ENCODE measurements at places on chromosomes 1 and 21. TPM values are rescaled to one million over a fixed set of nuclear protein-coding genes. Genes with fewer than 3 reads are reported as not detected.

Gene FBXO28
- total RNA-seq = 26.5 TPM

Gene ADPRS
- 18.6 TPM for total RNA-seq

Gene SYT11
- 23.9 TPM for total RNA-seq

Gene NR0B2
- total RNA-seq = not detected

DNA sequence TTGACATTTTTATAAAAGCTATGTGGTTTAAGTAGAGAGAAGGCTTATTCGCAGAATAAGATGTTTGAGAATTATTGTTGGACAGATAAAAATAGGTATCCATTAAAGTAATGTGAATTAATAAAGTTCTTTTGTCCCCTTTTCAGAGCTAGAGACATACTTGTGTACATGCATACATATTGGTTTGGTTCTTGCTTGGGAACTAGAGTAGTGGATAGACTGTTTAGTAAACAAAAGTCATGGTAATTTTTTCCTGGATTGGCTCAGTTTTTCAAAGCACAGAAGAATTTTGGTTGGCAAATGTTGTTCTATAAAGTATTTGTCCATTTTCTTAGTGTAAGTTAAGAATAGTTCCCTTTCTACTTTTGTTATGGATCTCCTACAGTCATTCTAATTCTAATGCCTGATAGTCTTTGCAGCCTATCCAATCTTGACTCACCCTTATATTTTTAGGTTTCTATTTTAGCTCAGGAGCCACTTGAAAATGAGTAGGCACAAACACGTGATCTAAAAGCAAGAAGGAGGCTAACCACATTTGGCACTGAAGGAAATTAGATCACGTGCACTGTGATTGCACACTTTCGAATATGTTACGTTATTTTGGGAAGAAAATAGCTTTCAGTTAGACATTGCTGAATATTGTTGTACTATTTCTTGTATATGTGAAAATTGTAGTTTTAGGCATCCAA lies 47.0 kb downstream of the RABGAP1L start:
- DNase-seq = no peak

DNA sequence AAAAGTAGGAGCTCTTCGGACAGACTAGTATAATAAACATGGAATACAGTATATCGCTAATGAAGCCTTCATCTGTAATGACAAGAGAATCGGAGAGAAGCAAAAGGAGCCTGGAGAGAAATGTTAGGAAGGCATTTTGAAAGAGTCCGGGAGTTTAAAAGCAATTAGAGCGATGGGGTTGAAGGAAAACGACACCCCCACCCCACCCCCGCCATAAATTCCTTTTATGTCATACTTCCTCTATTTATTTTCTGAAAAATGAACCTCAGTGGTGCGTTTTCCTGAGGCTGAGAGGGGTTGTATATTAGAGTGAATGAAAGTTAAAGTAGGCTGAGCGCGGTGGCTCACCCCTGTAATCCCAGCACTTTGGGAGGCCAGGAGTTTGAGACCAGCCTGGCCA lies 635 bp upstream of the APH1A start:
- DNase-seq = no peak

GRCh38 chr1:12087797-12088314 lies 24.8 kb downstream of the TNFRSF8 start:
- DNase-seq = peak; percentile 62

GRCh38 chr1:228825840-228826484 lies 90.7 kb downstream of the RHOU start:
- no peak for DNase-seq

DNA sequence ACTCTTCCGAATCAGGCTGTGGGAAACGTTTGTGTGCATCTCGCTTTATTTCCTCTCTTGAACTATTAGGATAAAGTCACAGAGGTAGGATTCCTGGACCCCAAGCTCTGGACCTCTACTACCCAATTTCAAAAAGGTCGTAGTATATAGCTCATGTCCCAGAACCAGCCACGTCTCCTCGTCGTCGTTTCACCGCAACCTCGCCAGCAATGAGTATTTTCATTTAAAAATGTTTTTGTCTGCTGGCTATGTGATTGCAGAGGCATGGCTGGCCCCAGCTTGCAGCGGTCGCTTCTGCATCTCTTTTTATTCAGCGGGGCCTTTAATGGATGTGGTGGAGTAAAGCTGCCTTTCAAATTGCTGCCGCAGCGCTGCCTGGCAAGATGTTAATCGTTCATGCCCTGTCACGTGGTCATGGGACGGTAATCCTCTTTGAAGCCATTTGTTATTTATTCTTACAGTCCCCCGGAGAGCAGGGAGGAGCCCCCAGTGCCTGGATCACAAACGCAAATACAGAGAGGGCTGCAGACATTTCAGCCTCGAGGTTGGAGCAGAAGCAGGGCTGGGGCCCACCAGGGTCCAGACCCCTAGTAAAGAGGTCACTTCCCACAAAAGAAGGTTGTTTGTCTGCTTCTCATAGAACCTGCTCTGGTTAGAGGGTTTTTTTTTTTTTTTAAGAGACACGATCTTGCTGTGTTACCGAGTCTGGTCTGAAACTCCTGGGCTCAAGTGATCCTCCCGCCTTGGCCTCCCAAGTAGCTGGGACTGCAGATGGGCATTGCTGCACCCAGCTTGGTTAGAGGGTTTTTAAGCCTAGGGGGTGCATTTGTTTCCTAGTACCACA lies 11.6 kb upstream of the NPHP4 start:
- peak; percentile 60 for DNase-seq

DNA sequence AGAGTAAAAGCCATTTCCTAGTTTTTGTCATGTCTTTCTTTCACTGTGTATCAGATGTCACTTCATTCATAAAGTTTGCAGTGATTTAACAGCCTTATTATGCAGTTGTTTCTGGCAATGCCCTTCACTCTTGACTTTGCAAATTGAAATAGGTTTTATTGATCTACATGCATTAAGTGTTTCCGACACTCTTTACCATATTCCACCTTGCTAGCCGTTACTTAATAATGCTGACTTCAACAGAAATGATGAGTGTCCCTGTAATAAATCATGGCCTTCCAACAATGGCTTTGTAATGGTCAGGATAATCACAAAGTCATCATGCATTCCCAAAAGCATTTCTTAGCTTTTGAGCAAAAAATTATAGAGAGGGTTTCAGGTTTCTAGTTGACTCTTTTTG lies 236.8 kb upstream of the FMN2 start:
- DNase-seq = no peak

DNA sequence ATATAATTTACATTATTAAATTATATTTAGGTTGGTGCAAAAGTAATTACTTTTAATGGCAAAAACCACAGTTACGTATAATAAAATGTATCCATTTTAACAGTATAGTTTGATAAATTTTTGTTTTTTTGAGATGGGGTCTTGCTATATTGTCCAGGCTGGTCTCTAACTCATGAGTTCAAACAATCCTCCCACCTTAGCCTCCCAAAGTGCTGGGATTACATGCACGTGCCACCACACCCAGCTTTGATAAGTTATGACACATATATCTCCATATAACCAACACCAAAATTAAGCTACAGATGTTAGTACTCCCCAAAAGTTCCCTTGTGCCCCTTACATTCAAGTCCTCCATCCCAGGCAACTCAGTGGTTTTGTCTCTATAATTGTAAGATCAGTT lies 163.1 kb downstream of the SMYD3 start:
- no peak for DNase-seq

DNA sequence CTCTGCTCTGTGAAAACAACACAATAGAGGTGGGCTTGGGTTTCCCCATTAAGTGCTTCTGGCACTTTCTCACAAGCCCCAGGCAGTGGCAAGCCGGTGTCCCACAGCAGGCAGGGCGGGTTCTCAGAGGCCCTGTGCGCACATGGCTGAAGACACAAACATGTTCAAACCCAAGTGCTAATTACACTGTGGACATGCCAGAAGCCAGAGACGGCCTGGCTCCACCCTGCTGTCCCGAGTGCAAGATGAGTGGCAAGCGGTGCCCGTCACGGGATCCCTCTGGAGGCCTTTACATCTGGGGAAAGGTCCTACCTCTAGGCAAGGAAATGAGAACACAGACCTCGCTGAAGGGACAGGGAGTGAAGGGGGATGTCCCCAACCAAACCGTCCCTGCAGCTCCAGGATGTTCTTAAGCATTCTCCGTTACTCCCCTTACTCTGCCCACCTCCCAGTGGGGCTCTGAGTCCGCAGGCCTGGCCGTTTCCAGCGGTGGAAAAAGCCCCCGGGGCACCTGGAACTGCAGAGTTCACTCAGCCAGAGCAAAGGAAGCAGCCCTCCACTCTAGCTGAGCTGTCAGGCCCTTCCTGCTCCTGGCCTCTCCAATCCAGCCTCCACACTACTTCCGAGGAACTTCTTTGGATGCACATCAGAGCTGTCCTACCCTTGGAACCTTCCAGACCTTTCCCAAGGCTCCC lies 57.4 kb downstream of the SLC66A1 start:
- no peak for DNase-seq

DNA sequence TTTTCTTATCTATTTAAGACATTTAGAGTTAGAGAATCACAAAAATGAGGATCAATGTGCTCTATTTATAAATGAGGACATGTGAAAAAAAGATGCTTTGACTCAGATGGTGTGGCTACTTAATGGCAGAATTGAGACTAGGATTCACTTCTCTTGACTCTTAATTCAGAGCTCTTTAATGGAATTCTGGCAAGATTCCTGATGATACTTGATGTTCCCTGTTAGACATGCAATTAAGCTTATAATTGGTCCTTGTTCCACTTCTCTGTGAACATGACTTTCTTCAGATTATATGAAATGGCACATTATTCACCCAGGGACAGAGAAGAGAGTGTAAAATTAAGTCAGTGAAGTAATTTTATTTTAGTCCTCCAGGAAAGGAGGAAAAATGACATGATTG lies 165.3 kb downstream of the LRRC7 start:
- DNase-seq = no peak

DNA sequence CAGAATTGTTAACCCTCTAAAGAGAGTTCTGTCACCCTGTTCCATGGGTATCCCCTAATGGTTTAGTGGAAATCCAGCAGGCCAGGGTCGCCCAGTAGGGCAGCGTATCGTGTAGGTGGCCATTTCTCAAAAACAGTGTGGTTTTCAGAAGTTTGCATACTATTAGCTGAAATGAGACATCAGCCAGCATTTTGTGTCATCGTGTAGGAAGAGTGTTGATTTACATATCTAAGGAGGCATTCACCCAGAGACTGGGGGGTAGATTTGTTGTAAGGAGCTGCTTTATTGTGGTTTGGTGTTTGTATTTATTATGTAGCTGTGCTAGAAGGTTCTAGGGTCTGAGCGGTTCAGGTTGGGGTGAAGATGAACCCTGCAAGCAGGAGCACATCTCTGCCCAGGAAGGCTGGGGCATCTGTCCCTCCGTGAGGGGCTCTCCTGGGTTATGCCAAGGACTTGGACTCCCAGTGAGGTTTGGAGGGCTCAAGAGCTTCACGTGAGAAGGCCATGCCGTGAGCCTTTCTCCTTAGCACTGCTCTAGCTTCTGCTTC lies 174.4 kb downstream of the PGBD5 start:
- no peak for DNase-seq

GRCh38 chr1:208045463-208046260 lies 134.7 kb upstream of the CD34 start:
- peak; percentile 62 for DNase-seq

DNA sequence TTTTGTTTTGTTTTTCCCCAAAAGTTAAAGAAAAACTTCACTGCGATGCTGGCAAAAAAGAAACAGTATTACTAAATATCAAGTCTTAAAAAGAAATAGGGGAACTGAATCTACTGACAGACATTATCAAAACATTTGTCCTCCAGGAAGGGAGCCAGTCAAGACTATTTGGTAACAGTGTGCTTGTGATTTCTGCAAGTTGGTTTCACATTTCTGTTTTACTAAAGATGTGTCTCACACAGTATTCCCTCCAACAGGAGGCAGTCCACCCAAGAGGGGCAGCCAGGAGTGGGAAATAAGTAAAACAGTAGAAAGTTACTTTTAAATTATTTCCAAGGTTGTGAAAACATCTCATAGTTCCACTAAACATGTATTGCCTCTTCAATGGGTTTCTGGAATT lies 74.4 kb upstream of the SDC3 start:
- DNase-seq = no peak

DNA sequence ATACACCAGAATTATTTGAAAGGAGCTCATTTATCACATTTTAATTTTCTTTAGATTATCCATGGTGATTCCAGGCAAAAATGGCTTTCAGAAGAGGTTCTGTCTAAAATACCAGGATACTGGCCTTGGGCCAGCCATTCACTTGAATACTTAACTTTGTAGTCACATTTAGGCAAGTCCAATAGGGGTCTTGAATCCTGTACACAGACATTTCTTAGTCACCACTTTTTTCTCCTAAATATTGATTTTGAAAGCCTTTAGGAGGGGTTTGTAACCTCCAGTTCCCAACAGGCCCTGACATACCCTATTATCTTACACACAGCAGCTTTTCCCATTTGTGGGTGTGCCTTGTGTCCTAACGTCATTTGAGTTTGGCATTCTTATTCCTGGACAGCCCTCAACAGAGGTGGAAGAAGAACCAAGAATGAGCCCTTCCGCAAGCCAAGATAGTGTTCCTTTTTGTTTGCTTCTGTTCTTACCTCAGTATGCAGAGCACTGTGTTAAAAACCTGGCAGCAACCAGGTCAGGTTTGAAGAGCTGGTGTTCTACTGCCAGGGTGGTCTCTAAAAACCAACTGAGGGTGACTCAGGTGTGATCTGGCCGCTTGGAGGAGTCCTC lies 19.5 kb downstream of the MAP3K7CL start:
- DNase-seq = no peak

DNA sequence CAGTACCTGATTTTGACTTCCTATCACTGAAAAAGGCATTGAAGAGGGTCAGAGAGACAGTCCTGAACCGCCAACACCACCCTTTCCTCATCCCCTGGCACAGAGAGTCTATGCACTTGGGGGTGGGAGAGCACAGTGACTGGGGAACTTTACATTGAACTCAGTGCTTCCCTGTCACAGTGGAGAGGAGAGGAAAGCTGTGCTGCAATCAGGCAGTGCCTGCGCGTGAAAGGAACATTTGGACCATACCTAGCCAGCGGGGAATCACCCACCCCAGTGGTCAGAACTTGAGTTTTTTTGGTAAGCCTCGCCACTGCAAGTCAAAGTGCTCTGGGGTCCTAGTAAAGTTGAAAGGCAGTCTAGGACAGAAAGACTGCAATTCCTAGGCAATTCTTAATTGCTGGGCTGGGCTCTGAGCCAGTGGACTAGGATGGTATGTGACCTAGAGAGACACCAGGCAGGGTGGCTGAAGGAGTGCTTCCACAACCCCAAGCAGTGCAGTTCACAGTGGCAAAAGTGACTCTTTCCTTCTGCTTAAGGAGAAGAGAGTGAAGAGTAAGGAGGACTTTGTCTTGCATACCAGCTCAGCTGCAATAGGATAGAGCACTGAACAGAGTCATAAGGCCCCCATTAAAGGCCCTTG lies 9.4 kb upstream of the HENMT1 start:
- no peak for DNase-seq

DNA sequence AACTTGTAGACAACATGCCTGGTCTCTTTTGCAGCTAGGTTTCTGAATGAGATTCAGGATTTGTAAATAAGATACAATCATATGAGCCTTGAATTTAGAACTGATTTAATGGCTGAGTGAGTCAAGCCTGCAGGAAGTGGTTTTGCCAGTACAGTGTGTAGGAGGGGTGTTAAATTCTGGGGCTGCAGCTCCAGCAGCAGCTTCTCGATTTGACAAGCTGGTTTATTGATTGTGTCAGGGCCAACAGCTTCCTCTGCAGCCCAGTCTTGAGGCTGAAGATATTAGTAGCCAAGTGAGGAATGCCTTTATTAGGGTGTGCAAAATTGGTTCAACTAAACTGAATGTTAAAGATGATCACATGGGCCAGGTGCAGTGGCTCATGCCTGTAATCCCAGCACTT lies 11.5 kb upstream of the PLA2G5 start:
- DNase-seq = no peak

All from posterior vena cava (tissue), 2 donors.